Naive B cell (primary cell): ENCODE measurements at places on chromosomes 3 and 15. TPM values are rescaled to one million over a fixed set of nuclear protein-coding genes. Genes with fewer than 3 reads are reported as not detected.

DNA sequence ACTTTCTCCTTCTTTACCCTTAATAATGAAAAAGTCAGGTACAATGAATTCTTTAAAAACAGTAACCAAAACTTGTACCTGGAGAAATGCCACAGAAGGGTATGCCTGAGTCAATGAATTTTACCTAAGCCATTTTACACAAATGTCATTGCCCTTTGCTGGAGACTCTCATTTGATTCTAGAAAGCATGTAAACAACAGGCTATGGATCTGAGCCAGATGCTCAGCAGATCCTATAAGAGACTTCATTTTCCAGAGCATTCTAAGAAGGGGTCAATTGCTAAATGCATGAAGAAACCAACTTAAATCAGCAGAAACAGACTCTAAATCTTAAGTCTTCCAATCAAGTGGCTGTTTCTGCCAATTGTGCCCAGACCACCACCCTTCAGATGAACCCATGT, 83.8 kb upstream of the GALNT15 start:
- no peak for DNase-seq

- no peak for DNase-seq
Observed at GRCh38 chr3:173993299-173993698, 595.8 kb downstream of the NLGN1 start.

- peak; percentile 46 for DNase-seq
Observed at GRCh38 chr3:16801698-16802097, 83.1 kb upstream of the PLCL2 start.

DNA sequence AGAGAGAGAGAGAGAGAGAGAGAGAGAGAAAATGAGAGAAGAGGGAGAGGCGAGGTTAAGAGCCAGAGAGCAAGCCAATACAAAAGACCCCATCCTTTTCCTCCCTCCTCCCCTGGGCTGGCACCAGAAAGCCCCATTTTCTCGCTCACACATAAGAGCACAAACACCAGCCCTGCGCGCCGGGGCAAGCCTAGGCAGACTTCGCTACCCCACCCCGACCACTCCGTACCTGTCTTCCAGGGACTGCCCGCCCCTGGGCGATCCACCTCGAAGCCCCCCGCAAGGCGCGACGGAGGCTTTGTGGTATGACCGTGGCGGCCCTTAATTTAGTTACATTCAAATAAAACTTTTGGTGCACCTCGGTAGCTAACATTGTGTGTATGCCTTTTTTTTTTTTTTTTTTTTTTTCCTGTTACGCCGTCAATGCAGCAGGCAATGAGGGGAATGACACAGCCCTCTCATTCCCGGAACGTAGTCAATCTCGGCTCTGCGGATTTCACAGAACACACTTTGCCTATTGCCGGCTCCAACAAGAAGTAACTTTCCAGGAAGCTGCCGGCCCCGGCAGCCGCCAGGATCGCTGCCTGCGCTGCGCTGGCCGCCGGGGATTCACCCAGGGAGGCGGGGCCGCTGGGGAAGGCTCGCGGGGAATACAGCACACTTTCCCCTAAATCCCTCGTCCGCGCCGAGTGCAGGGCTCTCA, 7.7 kb downstream of the BCL6 start:
- DNase-seq, result peak; percentile 25

DNA sequence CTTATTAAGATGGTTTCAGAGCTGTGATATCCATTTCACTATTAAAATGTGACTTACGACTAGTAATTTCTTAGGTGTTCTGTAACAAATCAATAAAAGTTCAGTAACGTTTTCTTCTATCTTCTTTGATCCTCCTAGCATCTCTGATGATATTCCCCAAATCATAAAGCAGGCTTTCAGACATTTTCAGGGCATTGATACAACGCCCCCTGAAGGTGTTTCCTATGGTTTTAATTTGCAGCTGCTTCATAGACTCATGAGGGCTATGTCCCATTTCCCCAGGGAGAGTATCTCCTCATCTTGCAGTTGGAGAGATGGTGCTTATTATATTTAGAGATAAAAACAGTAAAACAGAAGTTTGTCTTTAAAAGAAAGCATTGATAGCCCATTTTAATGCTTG, 246.8 kb upstream of the CNTN3 start:
- no peak for DNase-seq

DNA sequence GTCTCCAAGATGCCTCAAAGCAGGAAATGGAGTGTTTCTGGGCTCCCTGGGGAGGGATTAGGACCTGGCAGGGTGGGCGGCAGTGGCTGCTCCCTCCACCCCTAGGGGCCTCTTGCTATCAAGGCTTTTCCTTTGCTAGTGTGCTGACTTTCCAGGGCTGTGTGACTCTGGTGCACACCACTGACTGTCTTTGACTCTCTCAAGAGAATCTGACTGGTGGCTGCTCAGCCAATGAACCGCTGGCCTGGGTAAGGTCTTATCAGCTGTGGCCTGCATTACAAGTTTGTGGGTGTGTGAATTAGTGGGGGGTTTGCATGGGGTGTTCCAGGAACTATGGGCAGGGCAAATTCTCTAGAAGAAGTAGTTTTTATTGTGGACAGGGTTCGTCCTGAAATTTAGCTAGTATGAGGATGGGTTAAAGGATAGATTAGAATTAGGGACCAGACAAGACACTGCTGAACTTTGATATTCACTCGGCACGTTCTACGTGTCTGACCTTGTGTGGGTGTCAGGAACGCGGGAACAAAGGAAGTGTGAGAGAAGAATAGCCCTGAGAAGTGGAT, 29.5 kb downstream of the SIAH2 start:
- no peak for DNase-seq

- DNase-seq, result no peak
Observed at GRCh38 chr3:164679245-164679644, 399.1 kb downstream of the SI start.

- no peak for DNase-seq
Observed at GRCh38 chr3:129994883-129995559, 20.5 kb downstream of the TRH start.

DNA sequence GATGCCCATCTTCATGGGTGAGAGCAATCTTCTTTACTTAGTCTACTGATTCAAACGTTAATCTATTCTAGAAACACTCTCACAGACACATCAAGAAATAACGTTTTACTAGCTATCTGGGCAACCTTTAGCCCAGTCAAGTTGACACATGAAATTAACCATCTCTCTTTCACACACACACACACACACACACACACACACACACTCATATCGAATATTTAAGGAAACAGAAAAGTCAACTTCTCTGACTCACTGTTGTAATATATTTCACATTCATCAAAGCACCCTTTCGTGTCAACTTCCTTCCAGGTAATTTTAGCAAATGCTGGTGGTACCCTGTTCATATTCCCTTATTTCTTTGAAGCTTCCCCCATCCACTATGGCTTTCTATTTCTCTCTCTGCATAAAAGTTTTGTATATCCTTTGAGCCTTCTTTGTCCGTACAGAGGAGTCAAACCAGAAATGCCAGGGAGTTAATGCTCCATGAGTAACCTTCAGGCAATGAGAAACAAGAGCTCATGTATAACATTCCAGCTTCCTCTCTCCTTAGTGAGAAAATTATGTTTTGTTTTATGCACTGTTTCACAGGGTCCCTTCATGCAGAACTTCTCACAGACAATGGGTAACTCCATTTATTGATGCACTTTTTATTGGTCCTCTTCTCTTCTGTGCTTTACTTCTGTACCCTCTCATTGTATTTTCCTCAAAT, 335.5 kb upstream of the CBLB start:
- no peak for DNase-seq

GRCh38 chr15:69082021-69082502, 67.6 kb downstream of the NOX5 start:
- no peak for DNase-seq

DNA sequence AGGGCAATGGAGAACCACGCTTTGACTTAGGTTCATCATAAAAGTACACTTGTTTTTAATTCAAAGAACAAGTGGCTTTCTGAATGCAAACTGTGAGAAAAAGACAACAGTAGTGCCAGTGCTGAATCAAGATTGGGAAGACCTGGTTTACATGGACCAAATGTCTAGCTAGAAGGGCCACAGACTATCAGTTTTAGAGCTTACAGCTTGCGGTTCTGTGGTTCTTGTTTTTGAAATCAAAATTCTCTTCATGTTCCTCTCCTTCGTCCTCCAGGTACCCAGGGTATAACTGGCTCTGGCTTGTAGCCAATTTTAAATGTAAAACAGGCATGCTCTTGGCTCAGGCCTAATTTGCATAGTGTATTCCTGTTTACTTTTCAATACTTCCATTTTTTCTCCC, 124.6 kb downstream of the TGFBR2 start:
- no peak for DNase-seq

DNA sequence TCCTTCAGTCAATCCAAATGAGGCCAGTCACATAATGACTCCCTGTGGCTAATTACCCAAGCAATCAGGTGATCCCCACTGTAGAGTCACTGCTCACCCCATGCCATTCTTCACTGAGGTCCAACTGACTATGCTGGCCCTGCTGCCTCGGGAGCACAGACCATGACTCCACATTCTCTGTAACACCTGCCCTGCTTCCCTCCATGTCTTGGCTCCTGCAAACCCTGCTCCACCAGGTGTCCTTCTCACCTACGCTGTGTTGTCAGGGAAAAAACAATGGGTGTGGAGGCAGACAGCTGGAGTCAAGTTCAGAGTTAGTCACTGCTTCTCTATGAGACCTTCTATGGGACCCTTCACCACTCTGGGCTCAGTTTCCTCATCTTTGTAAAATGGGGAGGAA, 6.1 kb upstream of the SFMBT1 start:
- DNase-seq, result no peak

- no peak for DNase-seq
Observed at GRCh38 chr3:78804251-78805037, 963.4 kb downstream of the ROBO1 start.

Gene FGF12
- polyA plus RNA-seq, result not detected

Gene GLDN
- polyA plus RNA-seq, result not detected

Gene LEKR1
- polyA plus RNA-seq, result 1.9 TPM

Gene SNRPA1
- 63.3 TPM for polyA plus RNA-seq

Gene HTR3E
- polyA plus RNA-seq, result not detected

Gene GAP43
- not detected for polyA plus RNA-seq

Gene LTF
- not detected for polyA plus RNA-seq

Gene ZPLD1
- polyA plus RNA-seq, result not detected

Gene CPLX3
- not detected for polyA plus RNA-seq

Gene WDR93
- not detected for polyA plus RNA-seq
